Cardiac fibroblast (primary cell): ENCODE measurements at places on chromosomes 13 and 19.

DNA sequence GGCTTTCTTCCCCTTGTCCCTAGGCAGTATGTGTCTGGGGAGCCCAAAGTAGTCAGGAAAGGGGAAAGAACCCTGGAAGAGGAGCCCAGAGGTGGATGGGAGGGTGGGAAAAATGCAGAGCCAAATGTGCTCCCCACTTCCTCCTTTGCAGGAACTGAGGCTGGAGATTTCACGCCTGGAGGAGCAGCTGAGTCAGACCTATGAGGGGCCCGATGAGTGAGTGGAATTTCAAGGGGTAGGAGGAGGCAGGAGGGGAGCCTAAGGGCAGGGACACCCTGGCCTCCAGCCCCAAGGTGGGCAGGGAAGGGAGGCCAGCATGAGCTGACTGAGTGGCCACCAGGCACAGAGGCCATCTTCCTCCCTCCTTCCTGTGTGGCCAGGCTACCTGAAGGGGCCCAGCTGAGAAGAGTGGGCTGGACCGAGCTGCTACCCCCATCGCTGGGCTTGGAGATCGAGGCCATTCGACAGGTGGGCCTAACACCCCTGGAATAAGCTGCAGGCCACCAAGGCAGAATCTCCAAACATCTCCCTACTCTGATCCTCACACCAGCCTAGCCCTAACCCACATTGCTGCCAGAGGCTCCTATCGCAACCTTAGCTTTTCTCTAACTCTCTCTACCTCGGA is 14.3 kb downstream of the PTH2 start:
- DNase-seq: no peak

DNA sequence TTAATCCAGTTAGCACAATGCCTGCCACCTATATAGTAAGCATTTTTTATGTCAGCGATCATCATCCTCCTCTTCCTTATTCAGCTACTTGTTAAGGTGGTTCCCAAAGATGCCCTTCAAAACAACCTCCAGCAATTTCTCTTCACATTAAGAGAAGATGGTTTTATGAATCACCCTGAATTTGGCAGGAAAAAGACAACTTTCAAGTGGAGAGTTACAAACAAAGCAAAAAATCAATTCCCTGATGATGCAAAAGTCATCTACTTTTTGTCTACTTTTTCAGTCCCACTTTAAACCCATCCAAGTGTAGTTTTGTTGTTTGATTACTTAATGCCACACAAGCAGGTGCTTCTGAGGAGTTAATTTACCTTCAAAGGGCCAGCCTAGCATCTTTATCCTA is 139.1 kb upstream of the SERP2 start:
- no peak for DNase-seq

DNA sequence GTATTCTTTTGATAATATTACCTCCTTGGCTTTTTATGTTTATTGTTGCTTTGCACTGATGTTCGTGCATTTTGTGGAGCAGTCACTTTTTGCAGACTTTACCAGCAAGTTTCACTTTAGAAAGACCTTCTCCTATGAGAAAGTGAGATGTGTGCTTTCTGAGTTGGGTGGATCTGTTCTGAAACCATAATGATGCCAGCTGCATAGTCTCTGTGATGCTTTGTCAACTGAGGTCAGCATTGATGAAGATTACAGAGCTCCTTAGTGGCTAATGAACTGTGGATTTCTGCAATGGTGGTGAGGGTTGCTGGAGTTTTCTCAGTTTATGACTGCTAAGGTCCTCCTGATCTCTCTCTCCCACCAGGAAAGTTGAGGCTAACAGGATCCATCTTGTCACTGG is 309.9 kb upstream of the SLITRK6 start:
- DNase-seq: no peak

GRCh38 chr19:18651733-18652132 is 14.9 kb downstream of the KLHL26 start:
- DNase-seq: no peak

GRCh38 chr13:99465454-99465853 is 35.8 kb upstream of the TM9SF2 start:
- DNase-seq: no peak

DNA sequence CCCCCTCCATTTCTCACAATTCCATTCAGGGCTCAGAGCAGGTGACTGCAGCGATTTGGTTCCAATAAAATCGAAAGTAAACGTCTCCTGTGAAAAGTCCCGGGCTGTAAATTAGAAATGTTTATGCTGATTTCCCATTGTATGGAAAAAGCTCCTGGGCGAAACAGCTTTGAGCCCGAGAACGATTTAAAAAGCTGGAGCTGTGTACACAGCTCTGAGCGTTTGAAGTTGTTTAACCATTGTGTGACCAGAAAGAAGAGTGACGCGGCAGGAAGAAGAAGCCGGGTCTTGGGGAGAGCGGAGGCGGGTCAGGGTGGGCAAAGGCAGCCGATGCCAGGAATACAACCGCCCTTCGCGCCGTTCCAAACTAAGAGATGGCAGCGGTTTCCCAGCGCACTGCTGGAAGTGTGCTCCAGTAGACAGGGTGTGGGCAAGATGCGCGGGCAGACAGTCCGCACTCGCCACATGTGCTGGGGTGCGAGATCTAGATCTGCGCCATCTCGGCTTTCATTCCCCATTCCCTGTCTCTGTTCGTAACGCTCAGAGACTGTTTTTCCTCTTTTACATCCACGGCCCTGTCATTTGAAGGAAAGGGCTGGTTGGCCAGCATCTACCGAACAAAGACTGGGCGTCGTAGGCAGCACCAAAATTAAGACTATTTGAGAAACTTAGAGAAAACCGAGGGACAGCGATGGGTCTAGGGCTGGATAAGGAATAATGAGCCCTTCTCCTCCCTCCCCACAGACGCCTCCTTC is 960 bp upstream of the GSX1 start:
- no peak for DNase-seq

DNA sequence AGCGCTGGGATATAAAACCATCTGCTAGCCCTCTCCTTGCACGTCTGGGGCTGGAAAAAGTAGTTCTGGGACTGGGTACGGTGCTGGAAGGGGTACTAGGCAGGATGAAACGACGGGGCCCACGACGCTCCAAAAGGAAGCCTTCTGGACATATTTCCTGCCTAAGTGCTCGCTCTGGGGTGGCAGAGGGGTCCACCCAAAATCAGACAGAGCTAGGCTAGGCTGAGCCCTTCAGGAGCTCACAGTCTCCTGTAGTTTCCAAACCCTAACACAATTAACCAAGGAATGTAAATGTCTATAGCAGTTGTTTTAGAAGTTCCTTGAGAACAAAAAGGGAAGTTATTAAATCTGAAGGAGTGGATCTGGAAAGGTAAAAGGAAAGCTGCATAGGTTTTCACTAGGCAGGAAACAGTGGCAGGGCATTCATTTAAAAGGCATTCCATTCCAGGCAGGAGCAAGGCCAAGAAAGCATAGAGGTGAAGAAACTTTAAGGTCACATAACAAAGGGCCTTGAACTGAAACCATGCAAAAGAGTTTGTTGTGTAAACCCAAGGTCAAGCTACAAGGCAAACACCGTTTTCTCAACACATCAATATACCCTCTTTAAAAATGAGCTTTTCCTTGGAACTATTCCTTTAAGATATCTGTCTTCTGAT is 634 bp upstream of the DIAPH3 start:
- DNase-seq: peak; percentile 47

- DNase-seq: no peak
Observed at GRCh38 chr13:113049521-113049941, 56.1 kb upstream of the F7 start.

- no peak for DNase-seq
Observed at GRCh38 chr13:43514311-43514710, 272.5 kb downstream of the ENOX1 start.

- DNase-seq: no peak
Observed at GRCh38 chr13:107961849-107962608, 253.3 kb downstream of the LIG4 start.

DNA sequence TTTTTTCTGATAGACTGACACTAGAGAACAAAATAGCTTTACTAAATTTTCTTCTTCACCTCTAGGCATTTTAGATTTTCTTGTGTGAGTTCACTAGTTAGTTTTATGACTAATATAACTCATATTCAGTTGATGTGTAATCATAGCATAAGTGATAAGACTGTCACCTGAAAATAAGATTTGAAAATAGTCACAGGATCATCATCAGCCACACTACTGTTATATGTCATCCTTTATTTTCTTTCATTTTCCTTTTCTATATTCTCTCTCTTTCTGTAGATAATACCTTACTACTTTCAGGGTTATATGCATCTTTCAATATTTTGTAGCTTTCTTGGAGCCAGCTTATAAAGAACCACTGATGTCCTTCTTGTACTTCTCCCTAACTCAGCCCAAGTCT is 292.6 kb downstream of the TDRD3 start:
- DNase-seq: no peak

DNA sequence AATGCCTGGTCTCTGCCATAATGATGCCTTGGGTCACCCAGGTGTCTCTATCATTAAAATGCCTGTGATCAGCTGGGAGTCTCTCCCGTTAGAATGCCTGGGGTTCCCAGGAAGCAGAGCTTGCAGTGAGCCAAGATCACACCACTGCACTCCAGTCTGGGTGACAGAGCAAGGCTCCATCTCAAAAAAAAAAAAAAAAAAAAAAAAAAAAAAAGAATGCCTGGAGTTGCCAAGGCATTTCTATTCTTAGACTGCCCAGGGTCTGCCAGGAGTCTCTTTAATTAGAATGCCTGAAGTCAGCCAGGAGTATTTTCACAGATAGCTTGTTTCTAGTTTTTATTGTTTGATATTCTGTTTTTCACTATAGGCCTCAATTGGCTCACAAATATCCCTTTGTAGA is 1552.5 kb downstream of the UQCRFS1 start:
- no peak for DNase-seq

DNA sequence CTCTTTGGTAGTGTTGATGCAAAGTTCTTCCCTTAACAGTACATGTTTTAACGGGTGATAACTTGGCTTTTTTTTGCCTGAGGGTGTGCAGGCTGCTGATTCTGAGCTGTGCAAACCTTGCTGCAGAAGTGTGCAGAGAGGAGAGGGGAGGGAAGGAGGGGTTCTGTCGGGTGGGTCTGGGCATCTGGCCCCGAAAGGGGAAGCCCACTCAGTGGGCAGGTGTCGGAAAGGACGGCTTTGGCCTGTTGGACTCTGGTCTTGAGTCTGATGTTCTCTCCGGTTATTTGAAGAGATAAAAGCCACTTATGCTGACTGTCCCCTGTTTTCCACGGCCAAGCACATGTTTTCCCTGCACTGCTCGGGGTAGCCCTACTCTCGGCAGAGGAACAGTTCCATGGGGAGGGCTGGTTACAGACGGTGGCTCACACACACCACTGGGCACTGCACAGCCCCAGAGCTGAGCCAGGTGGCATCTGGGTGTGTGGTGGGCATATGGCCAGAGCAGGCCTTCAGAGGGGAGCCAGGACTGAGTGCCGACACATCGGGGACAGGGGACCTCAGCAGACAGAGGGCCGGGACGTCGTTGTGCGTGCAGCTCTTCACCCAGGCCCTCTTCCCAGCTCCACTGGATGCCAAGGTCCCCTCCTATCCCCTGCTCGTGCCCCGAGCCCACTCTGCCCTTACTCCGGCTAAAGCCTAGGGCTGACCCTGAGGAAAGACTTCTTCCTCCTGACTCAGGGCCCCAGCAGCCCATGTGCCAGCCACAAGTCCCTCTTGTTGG is 93.2 kb downstream of the TEX29 start:
- DNase-seq: no peak

- DNase-seq: no peak
Observed at GRCh38 chr13:30037306-30037705, 186.9 kb upstream of the UBL3 start.

DNA sequence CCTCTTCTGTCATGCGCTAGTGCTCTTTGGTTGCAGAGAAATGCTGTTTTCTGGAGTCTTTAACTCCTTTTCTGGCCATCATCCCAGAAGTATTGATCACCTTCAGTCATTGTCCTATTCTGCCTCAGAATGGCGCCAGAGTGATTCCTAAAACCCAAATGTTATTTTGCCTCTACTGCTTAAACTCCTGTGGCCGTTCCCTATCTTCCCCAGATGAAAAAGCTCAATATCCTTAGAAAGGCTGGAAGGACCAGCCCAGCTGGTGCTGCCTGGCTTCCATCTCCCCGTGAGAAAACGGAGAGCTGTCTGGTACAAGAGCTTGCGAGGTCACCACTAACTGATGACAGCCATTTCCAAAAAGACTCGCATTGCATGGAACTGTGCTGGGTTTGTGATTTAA is 179.1 kb downstream of the RBM26 start:
- DNase-seq: no peak

DNA sequence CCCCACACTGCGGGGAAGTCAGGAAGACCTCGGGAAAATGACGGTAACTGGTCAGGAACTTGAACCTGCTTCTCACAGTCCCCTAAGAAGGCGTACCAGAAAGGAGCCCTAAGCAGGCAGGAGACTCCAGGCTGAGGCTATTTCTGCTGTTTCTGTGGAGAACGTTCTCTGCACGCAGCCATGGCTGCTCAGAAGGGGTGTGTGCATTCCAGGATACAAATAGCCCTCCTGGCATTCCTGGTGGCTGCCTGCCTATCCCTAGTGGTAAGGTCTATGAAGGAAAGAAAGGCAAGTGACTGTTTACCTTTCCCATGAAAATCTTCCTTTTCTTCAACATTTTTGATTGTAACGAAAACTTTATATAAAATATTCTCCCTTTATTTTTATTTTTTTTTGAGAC is 2.5 kb downstream of the SGCG start:
- DNase-seq: no peak

- no peak for DNase-seq
Observed at GRCh38 chr19:5933391-5934068, 19.5 kb downstream of the CAPS start.

DNA sequence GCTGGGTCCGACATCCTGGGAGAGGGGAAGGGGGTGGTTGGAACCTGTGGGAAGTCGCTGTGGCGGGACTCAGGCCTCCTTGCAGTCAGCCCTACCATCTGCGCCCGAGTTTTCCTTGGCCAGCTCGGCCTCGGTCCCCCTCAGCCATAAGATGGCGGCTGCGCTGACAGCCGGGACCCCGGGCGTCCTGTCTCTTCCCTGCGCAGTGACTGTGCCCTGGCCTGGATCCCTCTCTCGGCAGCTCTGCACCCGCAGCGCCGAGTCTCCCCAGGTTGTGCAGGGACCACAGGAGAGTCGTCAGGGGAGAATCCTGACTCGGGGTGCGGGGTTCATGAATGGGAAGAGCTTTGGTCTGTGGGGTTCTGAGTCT is 345 bp downstream of the ZNF257 start:
- DNase-seq: no peak

GRCh38 chr13:99642006-99642405 is 140.7 kb downstream of the TM9SF2 start:
- no peak for DNase-seq

GRCh38 chr13:59458908-59459579 is 704.7 kb downstream of the DIAPH3 start:
- DNase-seq: peak; percentile 86

DNA sequence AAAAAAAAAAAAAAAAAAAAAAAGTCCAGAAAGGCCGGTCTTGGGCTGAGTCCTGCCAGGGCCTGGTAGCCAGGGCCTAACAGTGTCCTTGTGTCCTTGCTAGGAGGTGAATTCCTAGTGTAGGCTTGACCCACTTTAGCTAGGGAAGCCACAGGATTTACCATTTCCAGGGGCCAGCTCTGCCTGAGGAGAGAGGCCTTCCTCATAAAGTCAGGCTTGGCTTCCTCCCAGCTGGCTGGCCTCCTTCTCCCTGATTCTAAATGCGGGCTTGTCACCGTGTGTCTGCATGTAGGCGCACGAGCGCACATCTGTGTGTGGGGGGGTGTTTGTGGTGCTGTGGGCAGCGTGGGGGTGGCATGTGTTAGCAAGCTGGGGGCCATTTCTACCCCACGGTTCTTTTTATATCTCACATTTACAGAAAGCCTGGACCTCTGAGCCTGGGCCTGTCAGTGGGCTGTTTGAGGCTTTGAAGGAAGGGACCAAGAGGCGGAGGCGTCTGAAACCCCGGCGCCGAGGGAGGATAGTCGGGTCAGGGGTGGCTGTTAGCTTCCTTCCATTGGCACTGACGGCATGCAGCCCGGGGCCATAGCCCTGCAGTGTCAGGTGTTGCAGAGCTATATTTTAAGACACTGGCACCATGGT is 31.7 kb downstream of the IER2 start:
- peak; percentile 77 for DNase-seq
